ENCODE measurements at places on chromosomes 13 and 19.
A peak's percentile ranks its signal among the peaks of the same experiment; 100 is the strongest.

DNA sequence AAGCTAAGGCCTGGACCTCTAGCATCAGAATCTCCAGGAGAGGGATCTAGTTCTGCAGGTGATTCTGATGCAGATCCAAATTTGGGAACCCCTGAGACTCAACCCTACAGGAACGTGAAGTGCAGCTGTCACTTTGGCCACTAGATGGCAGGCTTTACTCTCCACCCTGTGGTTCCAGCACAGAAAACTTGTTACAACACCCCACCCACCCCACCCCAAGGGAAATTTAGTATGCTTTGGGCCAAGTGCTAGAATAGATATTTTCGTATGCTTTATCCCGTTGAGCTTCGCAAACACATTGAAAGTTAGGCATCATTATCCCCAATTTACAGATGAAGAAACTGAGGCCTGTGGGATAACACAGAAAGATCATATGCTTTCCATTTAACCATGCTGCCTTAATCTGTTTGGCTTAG, 232.0 kb downstream of the B3GLCT start:
- DNase-seq, result peak; percentile 21

DNA sequence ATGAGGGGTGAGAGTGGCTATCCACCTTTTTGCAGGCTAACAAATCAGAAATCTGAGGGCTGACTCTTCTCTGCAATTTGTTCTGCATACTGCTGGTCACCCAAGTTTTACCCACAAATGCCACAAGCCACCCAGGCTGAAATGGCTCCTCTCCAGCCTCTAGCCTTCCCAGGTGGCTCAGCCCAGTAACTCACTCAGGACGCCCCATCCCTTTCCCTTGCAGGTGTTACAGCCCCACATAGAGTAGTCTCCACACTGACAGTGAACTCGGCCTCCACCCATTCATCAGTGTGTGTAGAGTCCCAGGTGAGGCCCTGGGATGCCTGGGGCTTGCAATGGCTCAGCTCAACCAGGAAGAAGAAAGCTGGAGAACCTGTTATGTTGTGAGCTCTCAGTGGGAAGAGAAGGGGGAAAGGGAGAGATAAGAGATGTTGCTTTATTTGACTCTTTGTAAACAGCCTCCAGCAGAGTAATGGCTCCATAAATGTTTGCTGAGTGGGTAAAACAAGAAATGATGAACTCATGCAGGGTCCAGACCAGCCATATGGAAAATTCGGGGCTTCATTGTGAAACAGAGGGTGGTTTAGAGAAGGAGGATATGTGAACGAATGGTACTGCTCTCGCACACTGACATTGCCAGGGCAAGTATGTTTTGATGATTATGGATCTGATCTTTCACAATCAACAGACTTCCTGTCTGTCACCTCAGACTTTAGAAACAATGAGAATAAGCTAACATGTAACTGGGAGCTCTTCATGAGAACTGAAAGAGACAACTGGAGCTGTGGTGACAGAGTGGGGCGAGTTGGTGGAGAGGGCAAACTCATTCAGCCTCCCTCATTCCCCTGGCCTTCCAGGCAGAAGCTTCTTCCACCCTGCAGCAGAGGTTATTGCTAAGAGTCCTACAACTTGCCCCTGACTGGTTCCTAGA, 74.2 kb upstream of the RFC3 start:
- no peak for DNase-seq

- no peak for DNase-seq
These were observed 595.5 kb downstream of the LMO7 start for GRCh38 chr13:76231522-76232167.

GRCh38 chr19:29837448-29837981, 25.7 kb downstream of the CCNE1 start:
- DNase-seq, result no peak
